ENCODE measurements at places on chromosomes 1 and 21. TPM values are rescaled to one million over a fixed set of nuclear protein-coding genes. Genes with fewer than 3 reads are reported as not detected.

Gene LENEP
- total RNA-seq = not detected

Gene CCDC27
- not detected for total RNA-seq

DNA sequence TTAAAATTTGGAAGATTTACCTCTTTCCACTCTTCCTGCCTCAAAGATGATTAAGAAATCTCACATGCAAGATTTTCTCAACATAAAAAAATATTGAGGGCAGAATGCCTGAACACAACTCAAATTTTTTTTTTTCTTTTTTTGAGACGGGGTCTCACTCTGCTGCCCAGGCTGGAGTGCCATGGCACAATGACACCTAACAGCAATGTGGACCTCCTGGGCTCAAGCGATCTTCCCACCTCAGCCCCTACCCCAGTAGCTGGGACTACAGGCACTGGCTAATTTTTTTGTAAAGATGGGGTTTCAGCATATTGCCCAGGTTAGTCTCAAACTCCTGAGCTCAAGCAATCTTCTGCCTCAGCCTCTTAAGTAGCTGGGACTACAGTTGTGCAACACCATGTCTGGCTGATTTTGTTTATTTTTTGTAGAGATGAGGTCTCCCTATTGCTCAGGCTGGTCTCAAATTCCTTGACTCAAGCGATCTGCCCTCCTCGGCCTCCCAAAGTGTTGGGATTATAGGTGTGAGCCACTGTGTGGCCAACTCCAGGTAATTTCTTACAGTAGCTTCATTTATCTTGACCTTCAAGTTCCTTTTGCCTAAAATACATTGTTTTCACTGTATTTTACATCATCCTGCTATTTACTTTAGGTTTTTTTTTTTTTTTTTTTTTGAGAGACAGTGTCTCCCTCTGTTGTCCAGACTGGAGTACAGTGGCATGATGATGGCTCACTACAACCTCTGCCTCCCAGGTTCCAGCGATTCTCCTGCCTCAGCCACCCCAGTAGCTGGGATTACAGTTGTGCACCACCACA is 10.4 kb downstream of the NUCKS1 start:
- no peak for DNase-seq

GRCh38 chr1:24048205-24048869 is 63.6 kb downstream of the MYOM3 start:
- no peak for DNase-seq

DNA sequence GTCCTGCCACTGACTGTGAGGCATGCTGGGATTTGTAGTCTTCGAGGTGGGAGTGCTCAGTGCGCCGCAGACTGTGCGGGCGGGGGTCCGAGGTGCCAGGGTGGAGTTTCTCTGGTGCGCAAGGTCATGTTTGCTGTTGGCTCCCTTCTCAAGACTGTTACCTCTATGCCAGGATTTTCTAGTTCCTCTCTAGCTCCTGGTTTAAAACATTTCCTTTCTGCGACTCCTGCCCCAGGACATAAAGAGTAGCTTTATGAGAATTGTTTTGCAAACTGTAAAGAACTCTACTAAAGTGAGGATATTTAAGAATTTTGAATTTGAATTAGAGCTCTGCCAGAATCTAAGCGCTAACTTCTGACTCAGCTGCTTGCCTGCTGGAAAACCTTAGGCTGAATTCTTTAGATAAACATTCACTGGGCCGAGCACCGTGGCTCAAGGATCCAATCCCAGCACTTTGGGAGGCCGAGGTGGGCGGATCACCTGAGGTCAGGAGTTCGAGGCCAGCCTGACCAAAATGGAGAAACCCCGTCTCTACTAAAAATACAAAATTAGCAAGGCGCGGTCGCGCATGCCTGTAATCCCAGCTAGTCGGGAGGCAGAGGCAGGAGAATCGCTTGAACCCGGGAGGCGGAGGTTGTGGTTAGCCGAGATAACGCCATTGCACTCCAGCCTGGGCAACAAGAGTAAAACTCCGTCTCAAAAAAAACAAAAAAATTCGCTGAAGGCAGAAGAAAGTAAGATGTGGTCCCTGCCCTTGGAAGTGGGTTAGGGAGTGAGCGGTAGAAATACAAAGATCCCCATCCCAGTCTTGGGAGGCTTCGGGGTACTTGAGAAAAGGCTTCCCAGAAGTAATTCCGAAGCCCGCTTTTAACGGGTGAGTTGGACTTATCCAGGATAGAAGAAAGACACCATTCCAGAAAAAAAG is 992 bp upstream of the USP48 start:
- peak; percentile 10 for DNase-seq

DNA sequence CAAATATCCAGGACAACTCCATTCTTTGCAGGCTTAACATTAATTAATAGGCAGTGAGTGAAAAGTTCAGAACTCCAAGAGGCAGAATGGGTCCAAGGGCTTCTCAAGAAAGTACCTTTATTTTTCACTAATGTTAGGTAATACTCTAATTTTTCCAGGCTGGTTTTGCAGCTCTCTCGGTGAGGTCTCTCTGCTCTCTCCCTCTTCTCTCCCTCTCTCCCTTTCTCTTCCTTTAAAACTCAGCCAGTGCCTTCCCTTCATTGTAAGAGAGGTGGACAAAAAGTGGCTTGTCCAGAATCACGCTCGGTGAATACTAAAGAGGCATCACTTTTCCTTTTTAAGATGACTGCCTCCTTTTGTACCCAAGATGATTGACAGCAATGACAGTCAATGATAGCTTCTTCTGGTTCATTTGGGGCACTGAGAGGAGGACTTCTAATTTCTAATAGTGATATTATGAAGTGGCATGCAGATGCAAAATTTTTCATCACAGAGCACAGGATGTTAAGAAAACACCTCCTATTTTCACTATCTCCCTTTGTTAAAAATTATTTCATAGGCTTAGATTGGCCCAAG is 1.3 kb upstream of the CHI3L1 start:
- DNase-seq = no peak

DNA sequence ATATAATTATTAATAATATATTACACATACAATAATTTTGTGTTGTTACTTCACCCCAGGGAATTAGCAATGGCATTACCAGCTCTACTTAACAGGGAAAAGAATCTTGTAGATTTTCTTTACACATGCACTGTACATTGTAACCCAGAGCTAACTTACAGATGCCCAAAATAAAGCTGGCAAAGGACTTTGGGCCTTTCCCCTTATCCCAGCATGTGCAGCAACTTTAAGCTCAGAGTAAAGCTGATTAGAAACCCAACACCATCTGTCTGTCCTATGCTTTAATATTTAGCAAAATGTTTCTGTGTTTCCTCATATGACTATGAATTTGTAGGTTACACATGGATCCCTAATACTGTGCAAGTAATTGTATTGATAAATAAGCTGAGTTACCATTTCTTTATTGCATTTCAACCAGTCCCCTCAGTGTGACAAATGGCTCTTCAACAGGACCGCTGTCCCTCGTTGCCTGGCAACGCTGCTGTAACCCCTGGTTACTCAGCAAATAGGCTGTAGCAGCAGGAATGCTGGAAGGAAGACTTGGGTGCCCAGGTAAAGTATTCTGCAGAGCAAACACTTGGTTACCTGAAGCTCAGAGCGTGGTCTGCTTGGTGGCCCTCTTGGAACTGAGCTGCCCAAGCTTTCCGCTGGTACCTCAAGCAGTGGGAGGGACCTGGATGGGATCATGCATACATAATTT is at the start of gene USH2A:
Gene USH2A, minus strand, starts transcription at position 628 of the 700 bp plus-strand sequence. CDS start 1,112 bp downstream, outside the sequence.
- no peak for DNase-seq

GRCh38 chr1:228812961-228813360 is 77.7 kb downstream of the RHOU start:
- no peak for DNase-seq

Gene TNFAIP8L2
- 5.7 TPM for total RNA-seq

DNA sequence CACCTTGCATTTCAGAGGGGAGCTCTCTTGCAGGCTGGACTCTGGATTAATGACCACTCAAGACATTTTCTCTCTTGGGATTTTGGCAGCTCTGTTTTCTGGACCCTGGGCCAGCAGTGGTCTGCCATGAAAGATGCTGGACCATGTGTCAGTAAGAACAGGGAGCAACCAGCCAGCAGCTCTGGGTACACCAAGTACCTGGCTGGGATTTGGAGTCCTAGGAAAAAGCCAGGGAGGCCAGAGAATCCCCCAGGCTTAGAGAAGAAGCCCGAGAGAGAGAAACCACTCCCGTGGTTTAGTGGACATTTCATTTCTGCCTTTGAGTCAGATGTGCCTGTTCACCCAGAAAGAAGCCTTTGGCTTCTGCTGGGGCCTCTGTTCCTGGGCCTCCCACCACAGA is 2.5 kb downstream of the NFASC start:
- no peak for DNase-seq

GRCh38 chr1:168210312-168210711 is 15.5 kb upstream of the SFT2D2 start:
- DNase-seq = no peak

Gene CRYBG2
- total RNA-seq = 3.2 TPM

Gene ERI3
- 30.4 TPM for total RNA-seq

GRCh38 chr1:53049574-53049967 is 12.4 kb upstream of the PODN start:
- DNase-seq = no peak

GRCh38 chr1:190935925-190936324 is 458.3 kb upstream of the BRINP3 start:
- no peak for DNase-seq

- DNase-seq = no peak
Observed at GRCh38 chr1:26405281-26405915, 5.2 kb upstream of the LIN28A start.

Gene INAVA
- total RNA-seq = 0.18 TPM

Gene TMEM81
- total RNA-seq = 2.5 TPM

GRCh38 chr1:59294423-59294822 is 2.5 kb upstream of the FGGY start:
- DNase-seq = no peak

GRCh38 chr1:11531314-11531870 is 52.4 kb downstream of the DISP3 start:
- DNase-seq = no peak

DNA sequence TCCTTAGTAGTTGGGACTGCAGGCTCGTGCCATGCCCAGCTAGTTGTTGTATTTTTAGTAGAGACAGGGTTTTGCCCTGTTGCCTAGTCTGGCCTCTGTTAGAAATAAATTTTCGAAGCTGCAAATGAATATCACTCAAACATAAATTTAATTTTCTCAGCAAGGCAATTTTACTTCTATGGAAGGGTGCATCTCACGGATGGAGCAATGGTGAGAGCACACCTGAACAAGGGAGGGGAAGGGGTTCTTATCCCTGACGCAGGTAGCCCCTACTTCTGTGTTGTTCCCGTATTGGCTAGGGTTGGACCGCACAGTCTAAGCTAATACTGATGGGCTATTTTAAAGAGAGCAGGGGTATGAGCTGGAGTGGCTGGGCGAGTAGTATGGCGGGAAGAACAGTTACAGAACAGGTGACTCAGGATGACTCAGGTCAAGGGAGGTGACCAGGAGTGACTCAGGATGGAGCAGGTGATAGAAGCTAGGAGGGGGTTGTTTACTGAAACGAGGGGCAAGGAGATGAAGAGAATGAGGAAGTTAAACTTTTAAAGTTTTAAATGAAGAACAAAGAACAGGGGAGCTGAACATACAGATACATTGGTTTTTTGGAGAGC is 7.5 kb downstream of the MDM4 start:
- no peak for DNase-seq

Gene CAPN9
- not detected for total RNA-seq

GRCh38 chr1:235021815-235022214 is 106.8 kb downstream of the TOMM20 start:
- DNase-seq = no peak

GRCh38 chr1:82042306-82043060 is 241.7 kb downstream of the ADGRL2 start:
- DNase-seq = no peak

Gene USH2A
- total RNA-seq = not detected

DNA sequence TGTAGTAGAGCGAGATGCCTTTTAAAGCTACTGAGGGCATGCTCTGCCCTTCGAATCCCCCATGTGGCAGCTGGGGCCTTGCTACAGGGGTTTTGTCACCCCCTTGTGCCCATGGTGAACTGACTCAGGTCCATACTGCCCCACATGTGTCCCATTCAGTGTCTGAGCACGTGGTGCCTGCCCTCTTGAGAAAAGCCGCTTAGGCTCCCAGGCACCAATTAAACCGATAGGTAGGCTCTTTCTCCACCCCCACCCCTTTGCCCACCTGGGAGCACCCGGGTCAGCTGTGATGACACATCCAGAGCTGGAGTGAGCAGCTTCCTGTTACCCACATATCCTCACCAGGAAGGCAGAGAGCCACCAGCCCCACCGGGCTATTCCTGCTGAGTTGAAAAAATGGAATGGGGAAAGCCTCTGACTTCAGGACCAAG is 30.5 kb downstream of the TMCC2 start:
- no peak for DNase-seq

DNA sequence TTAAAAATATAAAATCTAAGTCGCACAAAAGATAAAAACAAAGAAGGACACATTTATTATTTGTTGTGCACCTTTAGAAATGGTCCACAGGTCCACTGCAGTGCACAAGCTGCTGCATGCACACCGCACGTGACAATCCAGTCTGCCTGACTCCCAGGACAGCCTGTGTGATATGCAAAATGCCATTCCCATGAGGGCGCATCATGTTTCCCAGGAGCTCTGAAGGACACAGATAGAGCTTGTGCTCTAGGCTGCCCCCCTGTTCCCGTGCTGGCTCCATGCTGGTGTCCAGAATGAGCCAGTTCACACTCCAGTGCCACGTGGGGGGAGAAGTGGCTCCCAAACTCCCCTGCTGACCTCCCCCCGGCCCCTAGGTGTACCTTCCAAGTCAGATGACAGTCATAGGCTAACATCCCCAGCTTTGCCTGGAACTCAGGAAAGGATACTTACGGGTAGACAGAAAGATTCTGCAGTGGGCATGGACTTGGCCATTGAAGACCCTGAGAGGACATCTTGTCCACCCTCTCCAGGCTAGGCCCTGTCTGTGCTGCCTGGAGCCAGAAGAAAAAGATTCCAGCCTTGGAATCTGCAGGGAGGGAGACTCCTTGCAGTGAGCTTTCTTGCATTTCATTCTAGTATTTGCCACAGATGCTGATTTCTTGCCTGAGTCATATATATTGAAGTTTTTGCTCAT is 26.3 kb downstream of the RAB7B start:
- DNase-seq = no peak

All from natural killer cell (primary cell).